Peyer's patch (tissue), 4 donors: ENCODE measurements at places on chromosomes 1 and 21.

GRCh38 chr1:64055310-64055709 lies 148.1 kb upstream of the UBE2U start:
- DNase-seq: no peak

- no peak for DNase-seq
Observed at GRCh38 chr1:93081716-93082115, 2.6 kb downstream of the MTF2 start.

DNA sequence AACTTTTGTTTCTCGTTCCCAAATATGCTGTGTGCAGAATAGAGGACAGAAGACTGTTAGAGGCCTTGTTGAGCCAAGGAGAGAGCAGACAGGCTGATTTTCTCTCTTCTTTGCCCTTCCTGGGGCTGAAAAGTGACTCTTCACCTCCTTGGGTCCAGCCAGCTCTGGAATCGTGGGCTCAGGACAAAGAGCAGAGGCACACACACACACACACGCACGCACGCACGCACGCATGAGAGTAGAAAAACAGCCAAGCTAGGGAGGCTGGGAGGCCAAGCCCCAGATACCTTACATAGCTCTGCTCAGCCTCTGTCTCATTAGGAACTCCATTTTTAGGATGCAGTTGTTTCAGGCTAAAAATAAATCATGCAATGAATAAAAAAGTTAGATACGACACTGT lies at the start of gene CASQ2:
CASQ2 (minus strand) TSS at position 166 of the 400 bp plus-strand sequence. CDS start 173 bp downstream, outside the sequence.
- no peak for DNase-seq

DNA sequence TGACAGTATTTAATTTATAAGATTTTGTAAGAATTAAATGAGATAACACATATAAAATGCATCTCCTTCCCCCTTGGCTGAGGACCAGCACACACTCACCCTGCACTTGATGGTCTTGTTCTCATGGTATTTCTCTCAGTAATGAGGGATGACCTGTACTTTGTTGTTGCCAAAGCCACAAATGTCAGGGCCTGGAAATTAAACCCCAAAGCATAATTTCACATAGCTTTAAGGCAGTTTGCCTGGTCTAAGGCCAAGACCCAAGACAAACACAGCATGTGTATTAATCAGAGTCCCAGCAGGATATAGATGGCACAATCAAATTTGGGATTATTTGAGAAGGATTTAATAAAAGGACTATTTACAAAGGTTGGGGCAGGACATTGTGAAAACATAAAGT lies 48.6 kb upstream of the EPS15 start:
- no peak for DNase-seq

GRCh38 chr1:62962014-62962812 lies 178.3 kb downstream of the ATG4C start:
- no peak for DNase-seq

- DNase-seq: peak; percentile 36
Observed at GRCh38 chr1:2978691-2979190, 42.5 kb upstream of the ACTRT2 start.

GRCh38 chr1:237809099-237809498 lies 81.6 kb downstream of the ZP4 start:
- no peak for DNase-seq

- peak; percentile 73 for DNase-seq
Observed at GRCh38 chr1:211326528-211327345, at the start of gene TRAF5. Gene TRAF5, plus strand, starts transcription at chr1:211326833. Its CDS starts 26,407 bp downstream, at chr1:211353240.

- DNase-seq: no peak
Observed at GRCh38 chr1:84619383-84620102, 45.3 kb upstream of the CTBS start.

DNA sequence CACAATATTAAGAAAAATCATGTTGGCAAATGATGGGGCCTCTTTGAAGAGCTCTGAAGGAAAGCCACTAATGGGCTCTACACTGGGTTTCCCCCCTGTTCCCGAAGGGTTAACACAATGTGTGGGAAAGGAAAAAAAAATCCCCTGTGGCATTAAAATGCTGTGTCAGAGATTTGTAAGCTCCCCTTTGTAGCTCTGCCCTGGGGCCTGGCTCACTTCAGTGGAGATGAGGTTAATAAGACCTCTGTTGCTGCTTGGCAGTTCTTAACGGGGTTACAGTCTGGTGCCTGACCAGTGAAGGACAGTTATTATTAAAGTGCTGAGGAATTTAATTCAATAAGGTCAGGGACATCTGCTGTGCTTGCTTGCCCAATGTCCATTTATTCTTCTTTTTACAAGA lies 129.7 kb upstream of the UBE2U start:
- DNase-seq: no peak

DNA sequence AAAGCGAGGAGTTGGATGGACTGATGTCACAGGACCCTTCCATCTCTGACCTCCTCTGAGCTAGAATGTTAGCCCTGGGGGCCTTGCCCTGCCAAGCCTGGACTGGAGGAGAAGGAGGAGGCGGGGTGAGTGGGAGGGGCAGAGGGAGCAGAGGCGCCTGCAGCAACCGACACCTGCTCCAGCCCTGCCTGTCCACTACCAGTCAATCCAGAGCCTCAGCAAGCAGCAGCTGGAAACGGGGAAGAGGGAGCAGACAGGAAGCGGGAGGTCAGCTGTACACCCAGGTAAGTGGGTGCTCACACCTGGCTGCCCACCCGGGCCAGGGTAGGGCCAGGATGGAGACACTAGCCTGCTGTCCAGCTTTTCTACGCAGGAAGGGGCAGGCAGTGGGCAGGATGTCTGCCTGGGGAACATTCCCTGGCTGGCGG lies at the start of gene IGFN1:
IGFN1 (plus strand) TSS at position 201 of the 428 bp plus-strand sequence. CDS start 2,470 bp downstream, outside the sequence.
- no peak for DNase-seq

- no peak for DNase-seq
Observed at GRCh38 chr1:110130113-110130591, 17.9 kb downstream of the UBL4B start.

GRCh38 chr1:108119500-108119899 lies 80.6 kb downstream of the SLC25A24 start:
- no peak for DNase-seq

GRCh38 chr21:17784180-17784598 lies 35.0 kb downstream of the C21orf91 start:
- DNase-seq: no peak

- no peak for DNase-seq
Observed at GRCh38 chr1:67653304-67653703, 31.7 kb upstream of the GADD45A start.

- no peak for DNase-seq
Observed at GRCh38 chr1:22132517-22133235, 10.2 kb downstream of the WNT4 start.

DNA sequence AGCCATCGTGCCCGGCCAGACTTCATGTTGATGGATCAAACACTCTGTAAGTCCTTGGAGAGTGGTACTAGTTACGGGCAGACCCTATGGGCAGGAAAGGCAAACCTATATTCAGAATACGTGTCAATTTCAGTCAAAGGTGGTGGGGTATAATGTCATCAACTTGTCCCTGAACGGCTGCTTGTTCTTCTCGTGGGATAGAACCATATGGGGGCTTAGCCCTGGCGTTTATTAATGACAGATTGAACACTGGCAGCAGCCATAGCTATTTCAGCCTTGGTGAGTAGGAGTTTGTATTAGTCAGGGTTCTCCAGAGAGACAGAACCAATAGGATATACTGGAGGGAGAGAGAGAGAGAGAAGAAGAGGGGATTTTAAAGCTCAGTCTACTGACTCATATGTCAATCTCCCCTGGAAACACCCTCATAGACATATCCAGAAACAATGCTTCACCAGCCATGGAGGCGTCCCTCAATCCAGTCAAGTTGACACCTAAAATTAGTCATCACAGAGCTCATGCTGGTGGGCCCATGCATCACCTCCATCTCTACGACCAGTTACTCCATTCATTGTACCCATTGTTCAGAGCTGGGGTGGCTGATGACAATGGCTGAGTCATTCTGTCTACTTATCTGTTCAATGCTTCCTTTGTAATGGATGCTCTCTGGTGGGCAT lies 16.1 kb upstream of the AQP10 start:
- DNase-seq: no peak

GRCh38 chr1:53408013-53408754 lies 51.0 kb upstream of the DMRTB1 start:
- no peak for DNase-seq

DNA sequence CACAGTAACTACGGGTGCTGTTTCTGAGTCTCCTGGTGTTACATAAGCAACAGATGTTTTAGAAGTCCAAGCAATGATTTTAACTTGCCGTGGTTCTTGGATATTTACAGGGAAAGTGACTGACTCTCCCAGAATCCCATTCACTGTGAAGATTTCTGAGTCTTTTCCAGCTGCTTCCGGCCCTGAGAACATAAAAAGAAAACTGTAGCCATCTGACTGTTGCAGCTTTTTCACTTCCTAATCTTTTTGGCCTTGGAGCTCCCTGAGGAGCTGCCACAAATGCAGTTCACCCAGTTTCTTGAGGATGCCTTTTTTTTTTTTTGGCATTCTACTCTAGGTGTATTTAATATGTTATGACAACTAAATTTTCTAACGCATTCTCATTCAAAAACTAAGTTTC lies 13.7 kb downstream of the CD84 start:
- no peak for DNase-seq

DNA sequence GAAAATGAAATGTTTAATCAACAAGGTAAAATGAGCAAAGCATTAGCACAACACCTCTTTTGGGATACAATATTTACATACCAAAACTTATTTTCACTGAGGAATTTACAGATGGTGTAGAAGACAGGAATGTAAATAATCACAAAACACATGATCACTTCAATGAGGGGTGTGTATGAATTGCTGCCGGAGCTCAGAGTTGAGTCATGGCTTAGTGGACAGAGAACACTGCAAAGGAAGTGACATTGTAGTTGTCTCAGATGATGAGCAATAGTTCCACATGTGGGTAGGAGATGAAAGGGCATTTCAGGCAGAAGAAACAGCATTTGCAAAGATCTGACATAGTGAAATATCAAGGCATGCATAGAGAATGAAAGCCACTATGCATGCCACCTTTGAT lies 5.6 kb upstream of the KPRP start:
- DNase-seq: no peak

GRCh38 chr21:35658242-35658641 lies 402.1 kb downstream of the SETD4 start:
- no peak for DNase-seq

- no peak for DNase-seq
Observed at GRCh38 chr1:241611063-241611462, 29.1 kb downstream of the CHML start.

GRCh38 chr1:54927472-54928240 lies 40.7 kb upstream of the DHCR24 start:
- DNase-seq: no peak

- no peak for DNase-seq
Observed at GRCh38 chr1:26829184-26829911, 2.9 kb downstream of the ZDHHC18 start.

GRCh38 chr1:216892581-216893160 lies 169.4 kb upstream of the ESRRG start:
- DNase-seq: no peak

DNA sequence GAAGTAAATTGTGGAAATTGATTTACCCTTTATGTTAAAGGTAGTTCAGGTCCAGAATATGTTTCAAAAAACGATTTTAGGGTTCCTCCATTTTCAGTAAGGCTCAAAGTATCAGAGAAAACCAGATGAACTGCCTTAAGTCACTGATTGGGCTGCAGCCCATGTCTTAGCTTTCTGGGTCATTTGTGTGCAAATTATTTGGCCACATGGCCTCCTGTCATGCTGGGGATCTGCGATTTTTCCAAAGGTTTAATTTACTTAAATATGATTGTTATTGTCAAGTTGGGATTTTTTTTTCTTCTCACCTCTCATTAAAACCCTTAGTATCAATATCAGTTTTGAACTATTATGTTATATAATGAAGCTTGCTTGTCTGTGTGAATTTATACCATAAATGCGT lies 135.9 kb upstream of the DPYD start:
- DNase-seq: no peak

GRCh38 chr1:51264451-51264850 lies 28.4 kb downstream of the RNF11 start:
- no peak for DNase-seq

- DNase-seq: no peak
Observed at GRCh38 chr1:2452201-2452931, 23.7 kb upstream of the PLCH2 start.

GRCh38 chr1:117534995-117535467 lies 70.8 kb upstream of the TENT5C start:
- DNase-seq: no peak

DNA sequence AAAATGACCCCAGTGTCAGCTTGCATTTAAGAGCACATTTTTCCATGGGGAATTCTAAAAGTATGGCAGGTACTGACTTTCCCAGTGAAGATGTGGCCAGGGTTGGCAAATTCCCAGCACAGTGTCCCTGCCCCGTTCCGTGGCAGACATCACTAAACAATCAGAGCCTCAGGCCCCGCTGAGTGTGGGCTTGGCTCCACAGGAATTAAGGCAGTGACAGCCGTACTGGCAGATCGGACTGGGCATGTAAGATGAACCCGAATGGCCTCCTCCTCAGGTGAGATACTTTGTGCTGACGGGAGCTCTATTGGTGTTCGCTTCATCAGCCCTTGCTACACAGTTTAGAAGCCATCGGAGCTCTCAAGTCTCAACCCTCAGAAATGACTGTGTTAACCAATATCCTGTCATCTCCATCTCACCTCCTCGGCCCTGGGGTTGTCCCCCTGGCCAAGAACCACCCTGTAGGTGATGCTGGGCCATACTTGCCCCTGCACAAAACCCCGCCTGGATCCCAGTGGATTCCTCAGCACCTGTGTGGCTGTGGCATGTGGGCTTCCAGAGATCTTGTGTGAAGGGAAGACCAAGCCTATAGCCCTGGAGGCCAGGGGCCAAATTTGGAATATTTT lies 29.0 kb upstream of the ABCG1 start:
- DNase-seq: no peak

DNA sequence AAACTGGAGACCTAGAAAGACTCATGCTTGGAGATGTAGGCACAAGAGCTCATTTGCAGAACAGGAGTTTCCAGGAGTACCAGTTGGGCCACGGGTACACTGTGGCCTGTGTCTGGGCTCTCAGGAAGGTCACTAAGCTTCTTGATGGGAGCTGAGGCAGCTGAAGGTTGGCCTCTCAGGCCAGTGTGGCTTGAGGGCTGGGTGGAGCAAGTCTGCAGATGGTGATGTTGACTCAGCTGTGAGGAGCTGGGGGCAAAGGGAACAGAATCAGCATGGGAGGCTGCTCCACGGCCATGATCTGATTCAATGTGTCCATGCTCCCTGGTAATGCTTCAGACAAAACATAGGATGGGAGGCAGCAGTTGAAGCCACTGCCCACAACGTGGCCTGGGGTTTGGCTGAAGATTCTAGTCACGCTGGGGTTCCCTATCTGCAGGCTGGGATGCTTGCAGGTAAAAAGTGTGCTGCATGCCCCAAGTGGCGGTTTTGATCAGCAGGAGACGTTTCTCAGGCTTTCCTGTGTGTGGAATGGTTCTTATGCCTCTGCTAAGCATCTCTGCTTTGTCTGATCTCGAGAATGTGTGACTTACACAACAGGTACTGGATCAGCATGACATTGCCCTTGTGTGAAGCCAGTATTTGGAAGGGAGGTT lies 15.4 kb upstream of the TENT5C start:
- DNase-seq: no peak

- no peak for DNase-seq
Observed at GRCh38 chr1:61271412-61271789, 189.0 kb downstream of the NFIA start.

- no peak for DNase-seq
Observed at GRCh38 chr1:16979475-16980327, 719 bp downstream of the MFAP2 start.

- DNase-seq: no peak
Observed at GRCh38 chr1:205309741-205310140, 11.8 kb downstream of the NUAK2 start.

GRCh38 chr1:160550572-160551034 lies 27.5 kb upstream of the SLAMF6 start:
- DNase-seq: no peak

GRCh38 chr1:9241891-9242290 lies 7.3 kb downstream of the H6PD start:
- no peak for DNase-seq
